ENCODE measurements at places on chromosomes 2 and 18.

- DNase-seq: no peak
Observed at GRCh38 chr2:118580651-118581050, 266.8 kb downstream of the EN1 start.

GRCh38 chr2:23564615-23564960 is 179.6 kb downstream of the KLHL29 start:
- DNase-seq: no peak

DNA sequence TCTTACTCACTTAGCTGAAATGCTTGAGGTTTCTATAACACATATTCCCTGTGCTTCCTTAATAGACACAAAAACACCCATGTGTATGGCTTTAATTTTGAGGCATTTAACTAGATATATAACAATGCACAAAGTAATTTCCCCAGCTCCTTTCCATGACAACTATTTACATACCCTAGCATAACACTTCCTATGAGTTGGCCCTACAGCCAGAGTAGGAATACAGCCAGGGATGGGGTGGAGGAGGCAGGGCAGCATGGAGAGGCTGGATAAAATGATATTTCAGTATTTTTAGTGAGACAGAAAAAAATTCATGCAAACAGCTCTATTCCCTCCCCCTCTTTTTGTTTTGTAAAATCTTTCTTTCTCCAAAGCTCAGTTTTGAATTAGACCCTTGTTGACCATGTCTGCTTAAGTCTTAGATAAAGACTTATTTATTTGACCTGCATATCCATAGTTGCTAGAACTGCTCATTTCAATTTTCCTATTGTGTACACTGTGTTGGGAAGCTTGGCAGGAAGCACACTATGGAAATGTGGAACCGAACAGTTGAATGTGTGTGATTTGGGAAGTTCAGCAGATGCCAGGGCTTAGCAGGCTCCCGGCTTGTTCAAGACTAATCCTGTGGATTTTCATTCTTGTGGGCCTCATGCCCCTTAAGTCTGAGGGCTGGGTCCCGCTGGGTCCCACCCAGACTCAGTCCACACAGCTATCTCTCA is 11.2 kb upstream of the B3GNT2 start:
- no peak for DNase-seq

- DNase-seq: no peak
Observed at GRCh38 chr2:45712570-45712969, 61.1 kb downstream of the PRKCE start.

- no peak for DNase-seq
Observed at GRCh38 chr18:73638709-73639108, 508.9 kb downstream of the FBXO15 start.
